ENCODE measurements at places on chromosomes 5 and 9.

GRCh38 chr5:165305596-165305995 lies 1800.2 kb downstream of the MAT2B start:
- DNase-seq: no peak

GRCh38 chr9:3058409-3058808 lies 214.5 kb upstream of the PUM3 start:
- DNase-seq: no peak

GRCh38 chr9:115999498-115999897 lies 154.1 kb upstream of the PAPPA start:
- no peak for DNase-seq

DNA sequence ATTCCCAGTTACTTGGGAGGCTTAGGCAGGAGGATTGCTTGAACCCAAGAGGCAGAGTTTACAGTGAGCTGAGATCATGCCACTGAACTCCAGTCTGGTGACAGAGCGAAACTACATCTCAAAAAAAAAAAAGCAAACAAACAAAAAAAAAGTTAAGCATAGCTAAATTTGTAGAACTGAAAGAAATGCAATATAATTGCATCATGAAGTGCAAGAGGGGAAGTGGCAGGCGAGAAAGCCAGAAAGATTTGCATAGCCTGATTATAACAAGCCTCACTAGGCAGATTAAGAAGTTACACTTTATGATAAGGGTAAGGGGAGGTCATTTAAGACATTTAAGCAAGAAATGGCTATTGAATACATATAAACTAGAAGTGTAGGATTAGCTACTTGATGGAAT lies 187.1 kb downstream of the EDIL3 start:
- no peak for DNase-seq

DNA sequence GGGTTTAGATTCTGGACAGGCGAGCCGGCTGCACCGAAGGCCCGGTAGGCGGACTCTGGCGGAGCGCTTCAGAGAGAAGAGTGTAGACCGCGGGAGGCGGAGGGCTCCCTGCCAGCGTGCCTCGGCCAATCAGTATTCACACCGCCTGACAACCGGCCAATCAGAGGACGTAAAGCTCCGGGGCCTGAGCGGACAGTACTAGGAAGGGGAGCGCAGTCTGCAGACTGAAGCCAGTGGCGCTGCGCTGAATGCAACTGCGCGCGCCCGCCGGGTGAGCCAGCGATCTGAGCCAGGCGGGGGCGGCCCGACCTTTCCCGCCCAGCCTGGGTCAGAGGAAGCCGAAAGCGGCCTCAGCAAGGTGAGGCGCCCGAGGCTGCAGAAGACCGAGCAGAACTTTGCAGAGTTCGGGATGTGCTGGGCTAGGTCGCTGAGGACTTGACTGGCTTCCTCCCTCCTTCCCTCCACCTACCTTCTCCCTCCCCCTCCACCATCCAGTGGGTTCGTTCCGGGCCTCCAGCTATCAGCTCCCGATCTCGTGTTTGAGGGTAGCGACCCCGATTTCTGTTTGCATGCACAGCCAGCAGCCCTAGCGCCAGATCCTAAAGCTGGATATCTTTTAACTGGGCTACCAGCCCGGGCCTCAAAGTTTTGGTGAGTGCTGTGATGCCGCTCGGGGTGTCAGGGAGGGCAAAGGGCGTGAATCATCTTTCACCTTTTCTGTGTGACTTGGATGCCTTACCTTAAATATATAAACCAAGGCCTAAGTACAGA lies at the start of gene DMRT2:
Gene DMRT2, plus strand, starts transcription at position 233 of the 771 bp plus-strand sequence. CDS start 1,257 bp downstream, outside the sequence.
- no peak for DNase-seq

GRCh38 chr9:34612788-34613390 lies 992 bp upstream of the RPP25L start:
- DNase-seq: peak; percentile 57

GRCh38 chr5:55308254-55308836 lies 556 bp downstream of the MTREX start:
- peak; percentile 17 for DNase-seq

- no peak for DNase-seq
These were observed 198.9 kb downstream of the ENC1 start for GRCh38 chr5:74441616-74442015.

GRCh38 chr5:11387382-11387781 lies 516.9 kb downstream of the CTNND2 start:
- no peak for DNase-seq

DNA sequence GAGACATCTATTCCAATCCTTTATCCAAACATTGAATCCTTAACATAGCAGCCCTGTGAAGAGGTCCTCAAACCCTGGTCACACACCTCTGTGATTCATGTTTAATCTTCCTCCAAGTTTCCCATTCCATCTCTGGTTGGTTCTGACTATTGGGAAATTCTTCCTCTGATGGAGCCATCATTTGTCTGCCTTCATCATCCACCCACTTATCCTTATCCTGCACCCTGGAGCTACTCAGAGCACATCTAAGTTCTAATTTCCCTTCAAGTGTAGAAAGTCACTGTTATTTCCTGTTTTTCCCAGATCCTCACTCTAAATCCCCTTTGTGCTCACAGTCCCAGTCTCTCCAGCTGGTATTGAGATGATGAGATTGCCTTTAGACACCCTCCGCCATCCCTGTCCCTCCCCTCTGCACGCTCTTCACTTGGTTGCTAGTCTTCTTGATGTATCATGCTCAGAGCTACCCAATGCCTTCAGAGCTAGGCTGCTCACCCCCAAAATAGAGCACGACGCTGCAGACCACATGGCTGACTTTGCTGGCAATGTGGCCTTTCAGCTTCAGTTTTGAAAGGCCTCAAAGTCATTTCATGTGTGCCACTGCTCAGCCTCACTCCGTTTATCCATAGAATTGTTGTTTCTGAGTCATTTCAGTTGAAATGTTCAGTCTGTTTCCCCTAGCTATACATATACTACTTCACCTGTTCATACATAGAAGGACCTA lies 154.3 kb downstream of the PALM2AKAP2 start:
- no peak for DNase-seq

- no peak for DNase-seq
These were observed 320.1 kb downstream of the AGTPBP1 start for GRCh38 chr9:85421641-85422040.

- DNase-seq: no peak
These were observed 53.6 kb downstream of the SAXO1 start for GRCh38 chr9:18979367-18979766.

- DNase-seq: no peak
These were observed 117.0 kb downstream of the CSNK1G3 start for GRCh38 chr5:123628860-123629544.

- no peak for DNase-seq
These were observed 31.1 kb downstream of the RPS23 start for GRCh38 chr5:82246960-82247574.

DNA sequence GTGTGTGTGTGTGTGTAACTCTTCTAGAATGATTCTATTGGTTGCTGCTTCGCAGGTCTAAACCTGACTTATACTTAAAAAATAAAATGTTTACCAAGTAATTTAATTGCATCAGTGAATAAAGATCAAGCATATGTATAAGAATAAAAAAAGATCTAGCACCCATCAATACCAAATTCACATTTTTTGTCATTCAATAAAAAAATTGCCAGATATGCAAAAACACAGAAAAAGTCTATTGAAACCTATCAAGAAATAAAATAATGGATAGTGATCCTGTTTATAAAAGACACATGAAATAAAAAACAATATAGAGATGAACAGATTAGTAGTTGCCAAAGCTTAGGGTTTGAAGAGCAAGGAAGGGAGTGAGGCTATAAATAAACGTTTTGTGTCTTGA lies 2095.0 kb upstream of the ACO1 start:
- DNase-seq: no peak

DNA sequence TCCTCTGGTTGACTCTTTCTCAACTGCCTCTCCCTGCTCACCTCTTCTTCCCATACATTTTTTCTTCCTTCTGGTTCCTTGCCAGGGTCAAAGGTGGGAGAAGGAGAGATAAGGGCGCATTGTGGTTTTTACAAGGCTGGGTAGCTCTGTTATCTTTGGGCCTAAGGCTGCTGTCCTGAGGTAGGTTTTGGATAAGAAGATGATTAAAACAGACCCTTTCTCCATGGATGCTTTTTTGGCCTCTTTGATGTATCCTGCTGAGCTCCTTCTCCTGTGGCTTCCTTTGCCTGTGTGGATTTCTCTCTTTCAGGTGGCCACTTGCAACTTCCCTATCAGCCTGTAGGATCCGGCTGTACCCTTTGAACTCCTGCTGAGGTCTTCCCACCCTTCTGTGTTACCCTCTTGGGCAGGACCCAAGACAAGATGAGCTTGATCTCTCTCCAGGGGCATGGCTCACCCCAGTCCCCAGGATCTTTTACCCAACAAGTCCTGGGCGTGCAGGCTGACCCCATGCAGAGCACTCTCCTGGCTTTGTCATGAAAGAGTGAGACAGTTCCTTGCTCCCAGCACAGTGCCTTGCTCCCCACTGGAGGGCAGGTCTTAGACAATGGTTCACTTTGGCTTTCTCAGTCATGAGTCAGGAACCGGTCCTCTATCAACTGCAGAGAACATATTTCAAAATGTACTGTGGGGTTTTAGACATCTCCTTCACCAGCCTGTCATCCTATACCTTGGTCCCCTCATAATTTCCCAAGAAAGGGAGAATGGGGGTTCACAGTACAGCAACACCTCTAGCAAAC lies 197.9 kb downstream of the TLE4 start:
- DNase-seq: no peak

DNA sequence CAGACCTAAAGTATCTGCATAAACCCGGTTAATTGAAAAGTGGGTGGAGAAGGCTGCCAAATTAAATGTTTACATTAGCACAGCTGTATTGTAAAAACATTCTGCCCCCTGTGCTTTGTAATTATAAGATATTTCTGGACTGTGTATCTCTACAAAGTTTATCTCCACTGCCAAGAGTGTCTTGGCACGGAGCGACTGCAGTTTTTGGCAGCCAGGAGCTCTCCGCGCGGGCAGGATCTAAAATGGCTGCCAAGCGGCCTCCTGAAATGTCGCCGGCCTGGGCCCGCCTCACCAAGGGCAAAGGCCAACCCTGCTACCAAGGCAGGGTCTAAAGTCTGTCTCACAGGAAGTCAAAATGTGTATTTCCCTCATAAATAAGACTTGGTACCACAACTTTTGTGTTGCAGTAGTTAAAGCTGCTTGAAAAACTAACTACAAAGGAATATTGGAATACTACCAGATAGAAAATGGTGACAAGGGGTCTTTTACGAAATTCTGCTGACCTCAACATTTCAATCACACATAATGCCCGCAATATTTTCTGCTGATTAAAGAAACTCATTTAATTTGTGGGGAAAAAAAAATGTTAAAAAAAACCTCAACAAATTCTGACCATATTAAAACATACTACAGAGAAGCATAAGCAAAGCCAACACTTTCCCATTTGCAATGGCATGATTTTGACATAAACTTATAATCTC lies 110.4 kb downstream of the NFIB start:
- no peak for DNase-seq

All from HTR-8/SVneo (cell line).